ENCODE measurements at places on chromosomes 16 and 17.

DNA sequence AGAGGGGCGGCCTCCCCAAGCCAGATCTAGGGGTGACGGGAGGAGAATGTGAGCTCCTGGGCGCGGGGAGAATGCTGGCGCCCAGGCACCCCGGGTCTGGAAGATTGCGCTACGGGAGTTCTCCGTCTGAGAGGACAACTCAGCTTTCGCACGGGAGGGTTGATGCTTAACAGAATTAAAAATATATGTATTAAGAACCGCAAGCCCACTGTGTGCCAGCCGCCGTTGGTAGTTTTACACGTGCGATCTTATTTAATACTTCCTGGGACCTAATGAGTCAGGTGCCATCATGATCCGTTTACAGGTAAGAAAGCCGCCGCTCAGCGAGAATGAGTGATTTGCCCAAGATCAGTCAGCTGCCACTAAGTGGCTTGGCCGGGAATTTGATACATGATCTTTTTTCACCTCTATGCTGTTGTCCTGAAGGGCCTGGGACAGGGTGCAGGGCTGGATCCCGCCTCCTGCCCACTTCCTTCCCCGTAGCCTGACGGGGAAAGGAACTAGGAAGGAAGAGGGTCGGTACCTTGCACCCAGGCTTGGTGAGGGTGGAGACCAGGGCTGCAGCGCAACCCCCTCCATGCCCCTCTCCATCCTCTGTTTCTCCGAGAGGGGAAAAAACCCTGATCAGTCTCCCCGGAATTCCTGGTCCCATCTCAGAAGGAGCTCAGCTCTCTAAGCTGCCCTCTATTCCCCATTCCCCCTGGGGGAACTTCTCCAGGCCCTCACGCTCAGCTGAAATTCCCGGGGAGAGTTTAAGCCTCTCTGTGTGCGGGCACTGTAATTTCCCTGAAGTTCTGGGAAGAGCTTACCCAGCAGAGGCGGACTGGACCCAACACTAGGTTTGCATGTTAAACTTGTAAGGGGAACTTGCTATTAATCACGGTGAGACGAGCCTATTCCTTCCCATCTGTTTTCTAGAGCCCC, 983 bp downstream of the VAT1L start:
- DNase-seq: no peak

GRCh38 chr16:51035110-51035498, 116.0 kb downstream of the SALL1 start:
- DNase-seq: no peak

GRCh38 chr16:48627148-48627547, 17.2 kb upstream of the N4BP1 start:
- DNase-seq: peak; percentile 5

GRCh38 chr17:42305543-42306384, 17.5 kb downstream of the STAT5A start:
- no peak for DNase-seq

DNA sequence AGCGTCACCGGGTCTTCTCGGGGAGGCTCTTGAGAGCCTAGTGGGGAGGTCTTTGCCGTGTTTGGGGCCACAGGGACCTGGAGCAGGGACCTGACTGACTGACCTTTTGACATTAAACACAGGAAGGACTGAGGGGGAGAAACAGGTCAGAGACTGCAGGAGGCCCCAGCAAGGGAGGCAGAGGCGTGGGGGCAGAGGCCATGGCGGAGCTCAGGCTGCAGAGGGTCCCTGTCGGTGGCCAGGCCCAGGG, 41.6 kb upstream of the GSE1 start:
- no peak for DNase-seq

- no peak for DNase-seq
These were observed 44.7 kb downstream of the RPH3AL start for GRCh38 chr17:307741-308507.

DNA sequence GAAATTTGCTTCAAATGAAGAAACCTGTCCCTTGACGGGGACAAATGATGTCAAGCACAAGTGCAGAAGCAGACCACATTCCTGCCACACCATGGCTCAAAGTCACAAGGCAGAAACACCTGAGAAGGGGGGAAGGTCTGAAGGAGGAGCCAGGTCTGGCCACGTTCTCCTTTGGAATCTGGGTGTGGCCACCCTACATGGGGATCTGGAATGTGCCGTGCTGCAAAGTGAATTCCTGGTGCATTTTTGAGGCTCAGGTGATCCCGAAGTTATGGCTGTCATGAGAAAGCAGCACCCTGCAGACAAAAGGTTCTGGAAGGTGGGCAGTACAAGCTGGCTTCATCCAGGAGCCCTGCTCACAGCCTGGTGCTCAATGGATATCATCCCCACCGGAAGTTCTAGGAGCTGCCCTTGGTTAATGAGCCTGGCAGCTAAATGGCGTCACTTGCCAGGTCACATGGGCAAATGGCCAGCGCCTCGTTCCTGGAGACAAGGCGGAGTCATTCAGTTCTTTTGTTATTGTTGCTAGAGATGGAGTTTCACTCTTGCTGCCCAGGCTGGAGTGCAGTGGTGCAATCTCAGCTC, 20.1 kb upstream of the ADCY9 start:
- DNase-seq: no peak

DNA sequence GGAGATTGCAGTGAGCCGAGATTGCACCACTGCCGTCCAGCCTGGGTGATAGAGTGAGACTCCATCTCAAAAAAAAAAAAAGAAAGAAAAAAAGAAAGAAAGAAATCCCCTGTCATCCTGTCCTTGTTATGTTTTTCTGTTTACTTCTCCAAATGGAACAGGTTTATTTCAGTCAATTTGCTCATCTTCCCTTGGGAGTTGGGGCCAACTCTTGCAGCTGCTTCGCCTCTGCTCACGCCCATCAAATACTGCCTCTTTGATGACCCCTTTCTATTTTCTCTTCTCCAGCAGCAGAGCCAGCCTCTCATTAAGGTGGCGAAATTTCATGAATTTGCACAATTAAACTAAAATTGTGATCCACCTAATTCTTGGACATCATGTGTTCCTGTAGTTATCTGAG, 173.4 kb downstream of the ZNF18 start:
- no peak for DNase-seq

DNA sequence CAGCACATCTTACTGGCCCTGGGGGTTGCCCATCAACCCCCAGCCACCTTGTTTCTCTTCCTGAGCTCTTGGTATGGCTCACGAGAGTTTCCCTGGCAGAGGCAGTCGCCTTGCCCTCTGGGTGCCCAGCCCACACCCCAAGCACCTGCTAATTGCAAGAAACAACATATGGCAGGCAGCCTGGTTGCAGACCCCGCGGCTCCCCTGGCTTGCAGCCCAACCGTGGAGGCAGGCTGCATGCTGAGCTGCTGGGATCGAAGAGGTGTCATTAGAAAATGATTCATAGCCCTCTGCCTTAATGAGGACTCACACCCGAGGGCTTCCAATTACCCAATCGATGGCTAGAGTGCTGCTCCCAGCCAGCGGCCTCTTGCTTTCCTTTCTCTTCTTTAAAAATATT, 115.7 kb downstream of the TMEM114 start:
- DNase-seq: no peak

DNA sequence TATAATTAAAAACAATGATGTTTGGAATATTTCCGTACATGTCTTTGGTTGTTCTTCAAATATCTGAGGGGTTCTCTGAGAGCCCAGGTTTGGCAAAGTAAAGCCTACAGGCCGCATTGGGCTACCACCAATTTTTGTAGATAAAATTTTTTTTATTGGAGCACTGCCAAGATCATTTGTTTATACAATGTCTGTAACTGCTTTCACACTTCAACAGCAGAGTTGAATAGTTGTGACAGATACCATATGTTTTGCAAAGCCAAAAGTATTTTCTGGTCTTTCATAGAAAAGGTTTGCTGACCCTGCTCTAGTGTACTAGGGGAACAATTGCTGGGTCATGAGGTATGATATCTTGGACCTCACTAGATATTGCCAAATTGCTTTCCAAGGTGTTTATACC, 10.5 kb downstream of the PPM1D start:
- DNase-seq: no peak
